Endothelial cell of umbilical vein (primary cell): ENCODE measurements at places on chromosomes 3 and 15. TPM values are rescaled to one million over a fixed set of nuclear protein-coding genes. Genes with fewer than 3 reads are reported as not detected.

- H3K27ac ChIP-seq = no peak overlapping the region
- peaks cover 25% of the 10 kb centered on the region for H3K27me3 ChIP-seq
- peaks cover 45% of the 10 kb centered on the region for H3K4me1 ChIP-seq
- H3K4me3 ChIP-seq = no peak overlapping the region
- DNase-seq = no peak
- no peaks in the 10 kb centered on the region for H3K36me3 ChIP-seq
Measured at GRCh38 chr3:126922466-126922865, 60.4 kb upstream of the PLXNA1 start.

EPHA3 gene
- total RNA-seq = not detected in 2 replicates

GRCh38 chr15:69303337-69304181 lies 4.8 kb downstream of the PAQR5 start:
- no peak for DNase-seq
- H3K4me3 ChIP-seq = no peak overlapping the region

DNA sequence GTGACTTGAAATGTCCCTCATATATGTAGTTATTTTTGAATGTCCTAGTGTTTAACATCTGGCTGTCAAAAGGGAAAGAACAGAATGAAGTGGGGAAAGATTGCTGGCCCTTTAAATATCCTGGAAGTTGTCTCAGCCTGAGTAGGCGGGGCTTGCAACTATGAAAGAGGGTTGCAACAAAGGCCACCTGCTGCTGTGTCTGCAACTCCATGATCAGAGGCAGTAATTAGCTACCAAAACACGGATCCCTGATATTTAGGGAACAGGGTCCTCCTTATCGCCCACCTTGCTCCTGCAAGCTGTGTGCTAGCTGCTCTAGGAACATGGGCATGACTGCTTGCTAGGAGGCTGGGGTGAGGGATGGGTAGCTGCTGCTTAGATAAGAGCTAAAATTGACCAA lies 100.2 kb upstream of the CFAP20DC start:
- H3K27ac ChIP-seq = no peak overlapping the region
- H3K27me3 ChIP-seq = no peaks in the 10 kb centered on the region
- no peaks in the 10 kb centered on the region for H3K4me1 ChIP-seq
- no peak overlapping the region for H3K4me3 ChIP-seq
- DNase-seq = no peak
- H3K36me3 ChIP-seq = no peaks in the 10 kb centered on the region

DNA sequence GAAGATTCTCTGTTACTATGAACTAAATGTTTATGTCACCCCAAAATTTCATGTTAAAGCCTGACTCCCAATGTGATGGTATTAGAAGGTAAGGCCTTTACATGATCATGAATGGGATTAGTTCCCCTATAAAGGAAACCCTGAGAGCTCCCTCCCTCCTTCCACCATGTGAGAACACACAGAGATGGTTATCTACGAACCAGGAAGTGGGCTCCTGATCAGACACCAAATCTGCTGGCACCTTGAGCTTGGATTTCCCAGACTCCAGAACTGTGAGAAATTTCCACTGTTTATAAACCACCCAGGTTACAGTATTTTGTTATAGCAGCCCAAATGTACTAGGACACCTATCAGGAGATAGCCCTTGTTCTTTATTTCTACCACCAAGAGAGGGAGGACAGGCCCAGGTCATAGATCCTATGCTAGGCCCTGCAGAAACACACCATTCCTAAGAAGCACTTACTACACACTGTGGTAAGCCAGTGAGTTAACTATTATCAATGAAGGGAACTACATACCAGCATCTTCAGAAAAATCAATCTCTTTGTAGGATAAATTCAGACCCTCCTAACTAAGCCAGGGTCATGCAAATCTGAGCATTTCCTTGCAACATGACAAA lies 59.0 kb downstream of the PRKAR2A start:
- H3K27me3 ChIP-seq = no peaks in the 10 kb centered on the region
- no peaks in the 10 kb centered on the region for H3K4me1 ChIP-seq
- no peak overlapping the region for H3K27ac ChIP-seq
- H3K4me3 ChIP-seq = no peak overlapping the region

HHLA2 gene
- total RNA-seq = not detected in 2 replicates

GRCh38 chr15:68620721-68621527 lies 42.1 kb downstream of the CORO2B start:
- no peaks in the 10 kb centered on the region for H3K36me3 ChIP-seq
- DNase-seq = no peak
- no peak overlapping the region for H3K4me3 ChIP-seq
- peaks cover 24% of the 10 kb centered on the region for H3K4me1 ChIP-seq
- H3K27ac ChIP-seq = no peak overlapping the region
- H3K27me3 ChIP-seq = no peaks in the 10 kb centered on the region

- H3K4me1 ChIP-seq = no peaks in the 10 kb centered on the region
- DNase-seq = no peak
- H3K27me3 ChIP-seq = no peaks in the 10 kb centered on the region
- H3K4me3 ChIP-seq = no peak overlapping the region
Measured at GRCh38 chr15:71669688-71670087, 140.7 kb upstream of the NR2E3 start.

- H3K4me3 ChIP-seq = no peak overlapping the region
- H3K4me1 ChIP-seq = peaks cover 33% of the 10 kb centered on the region
- no peaks in the 10 kb centered on the region for H3K27me3 ChIP-seq
Measured at GRCh38 chr3:187735837-187736236, 9.4 kb downstream of the BCL6 start.

DNA sequence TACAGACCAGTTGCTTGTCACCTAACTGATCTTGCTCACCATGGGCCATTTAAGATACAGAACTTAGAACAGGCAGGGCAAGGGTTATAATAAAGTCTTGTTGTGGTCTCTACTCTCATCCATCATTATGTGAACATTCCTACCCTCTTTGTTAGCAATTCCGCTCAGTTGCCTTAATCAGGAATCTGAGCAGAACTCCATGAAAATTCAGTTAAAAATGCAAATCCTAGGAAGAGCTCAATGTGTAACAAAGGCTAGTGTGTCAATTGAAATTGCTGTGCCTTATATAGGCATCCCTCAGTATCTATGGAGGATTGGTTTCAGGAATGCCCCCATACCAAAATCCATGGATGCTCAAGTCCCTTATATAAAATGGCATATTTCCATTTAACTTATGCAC lies 44.5 kb downstream of the CP start:
- DNase-seq = no peak
- H3K4me1 ChIP-seq = peaks cover 20% of the 10 kb centered on the region
- no peaks in the 10 kb centered on the region for H3K36me3 ChIP-seq
- no peak overlapping the region for H3K4me3 ChIP-seq
- no peaks in the 10 kb centered on the region for H3K27me3 ChIP-seq

- peak; percentile 38 for DNase-seq
- no peaks in the 10 kb centered on the region for H3K36me3 ChIP-seq
- H3K27me3 ChIP-seq = peaks cover 2% of the 10 kb centered on the region
Measured at GRCh38 chr3:45082142-45082538, 56.0 kb downstream of the CLEC3B start.

RBMS3 gene
- 37.3 and 42.3 TPM in 2 replicates for total RNA-seq

GRCh38 chr3:155805204-155805801 lies 775 bp downstream of the C3orf33 start:
- H3K4me1 ChIP-seq = peaks cover 6% of the 10 kb centered on the region
- no peak for DNase-seq
- peak overlapping the region; percentile 93 for H3K4me3 ChIP-seq
- no peaks in the 10 kb centered on the region for H3K27me3 ChIP-seq
- no peaks in the 10 kb centered on the region for H3K36me3 ChIP-seq
